Activated T-helper 2 cell treated with anti-CD3 and anti-CD28 coated beads, Interferon-gamma antibody, Interleukin-2, Interleukin-4, amounts not matched to agents 10 μg/mL and 5 μg/mL and 100 μg/mL, durations not matched to agents 14 hours and 24 hours and 36 hours (primary cell): ENCODE measurements at places on chromosomes 5 and 9. TPM values are rescaled to one million over a fixed set of nuclear protein-coding genes. Genes with fewer than 3 reads are reported as not detected.

DNA sequence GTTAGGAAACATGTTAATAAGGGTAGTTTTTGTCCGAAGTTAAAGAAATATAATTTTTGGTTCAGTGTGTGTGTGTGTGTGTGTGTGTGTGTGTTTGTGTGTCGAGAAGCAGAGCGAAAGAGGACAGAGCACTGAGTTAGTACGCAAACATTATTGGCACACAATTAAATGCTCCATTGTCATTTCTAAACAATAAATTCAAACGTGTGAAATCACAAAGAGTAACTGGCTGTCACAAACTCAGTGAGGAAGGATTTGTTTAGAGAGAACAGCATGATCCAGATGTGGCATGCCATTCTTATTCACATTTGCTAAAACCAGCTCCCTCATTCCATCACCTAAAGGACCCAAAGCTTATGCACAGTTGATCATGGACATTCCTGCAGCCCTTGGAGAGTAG is 970.8 kb downstream of the DTWD2 start:
- no peaks in the 10 kb centered on the region for H3K27me3 ChIP-seq
- H3K4me3 ChIP-seq, result no peak overlapping the region
- H3K4me1 ChIP-seq, result no peaks in the 10 kb centered on the region

DNA sequence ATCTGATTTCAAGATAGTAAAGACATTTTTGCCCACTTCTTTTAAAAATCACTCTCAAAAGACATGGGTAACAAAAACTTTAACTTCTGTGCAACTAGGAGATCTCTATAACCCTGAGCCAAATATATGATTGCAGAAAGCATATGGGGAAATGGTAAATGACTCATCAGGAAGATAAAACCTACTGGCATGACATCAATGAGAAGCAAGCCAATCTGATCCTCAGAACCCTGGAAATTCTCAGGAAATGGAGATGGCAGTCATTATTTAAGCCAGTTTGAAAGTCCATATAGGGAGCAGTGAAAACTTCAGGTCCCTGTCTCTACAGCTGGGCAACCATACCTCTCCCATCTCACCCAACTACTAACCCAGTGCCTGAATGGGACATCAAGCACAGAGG is 249.7 kb upstream of the NREP start:
- H3K27ac ChIP-seq, result no peak overlapping the region
- no peaks in the 10 kb centered on the region for H3K27me3 ChIP-seq
- H3K4me1 ChIP-seq, result peaks cover 2% of the 10 kb centered on the region
- DNase-seq, result no peak
- H3K4me3 ChIP-seq, result no peak overlapping the region

- H3K36me3 ChIP-seq, result no peaks in the 10 kb centered on the region
- H3K27ac ChIP-seq, result no peak overlapping the region
- H3K4me1 ChIP-seq, result peaks cover 7% of the 10 kb centered on the region
- peaks cover 65% of the 10 kb centered on the region for H3K27me3 ChIP-seq
- DNase-seq, result no peak
- H3K4me3 ChIP-seq, result no peak overlapping the region
These were observed 115.3 kb upstream of the CDKN2B start for GRCh38 chr9:22124263-22125011.

GRCh38 chr5:60444661-60445360 is 255.2 kb downstream of the DEPDC1B start:
- H3K4me1 ChIP-seq, result no peaks in the 10 kb centered on the region
- no peaks in the 10 kb centered on the region for H3K27me3 ChIP-seq
- no peak for DNase-seq
- H3K4me3 ChIP-seq, result no peak overlapping the region
- H3K27ac ChIP-seq, result no peak overlapping the region
- H3K36me3 ChIP-seq, result no peaks in the 10 kb centered on the region

DNA sequence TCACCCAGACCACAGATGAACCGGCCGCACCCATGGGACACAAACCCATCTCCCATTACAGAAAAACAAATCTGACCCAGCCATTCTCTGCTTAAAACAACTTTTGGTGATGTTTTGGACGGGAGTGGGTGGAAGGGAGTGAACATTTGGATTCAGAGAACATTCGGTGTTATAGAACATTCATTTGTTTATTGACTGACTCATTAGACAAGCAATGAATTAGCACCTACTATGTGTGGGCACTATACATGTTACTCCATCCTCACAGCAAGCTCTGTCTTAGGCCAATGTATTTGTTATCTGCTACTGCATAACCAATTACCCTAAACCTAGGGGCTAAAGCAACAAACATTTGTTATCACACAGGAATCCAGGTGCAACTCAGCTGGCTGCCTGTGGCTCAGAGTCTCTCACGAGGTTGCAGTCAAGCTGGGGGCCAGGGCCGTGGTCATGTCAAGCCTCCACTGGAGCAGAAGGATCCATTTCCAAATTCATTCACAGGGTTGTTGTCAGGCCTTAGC is 5.1 kb upstream of the ERGIC1 start:
- no peak overlapping the region for H3K4me3 ChIP-seq
- H3K27ac ChIP-seq, result no peak overlapping the region
- H3K27me3 ChIP-seq, result peaks cover 1% of the 10 kb centered on the region
- no peak for DNase-seq
- peaks cover 7% of the 10 kb centered on the region for H3K4me1 ChIP-seq
- peaks cover 14% of the 10 kb centered on the region for H3K36me3 ChIP-seq

The IL5 gene
- total RNA-seq, result 100.0 and 113 TPM in 2 replicates
